ENCODE measurements at places on chromosomes 2 and 18. TPM values are rescaled to one million over a fixed set of nuclear protein-coding genes. Genes with fewer than 3 reads are reported as not detected.

FAM110C gene
- 2.8 TPM for total RNA-seq

CABLES1 gene
- total RNA-seq, result 4.7 TPM

HOXD11 gene
- not detected for total RNA-seq

CYP20A1 gene
- 22.5 TPM for total RNA-seq

LRRTM1 gene
- total RNA-seq, result 13.8 TPM

ATP5MC3 gene
- 42.9 TPM for total RNA-seq

TYMS gene
- total RNA-seq, result 7.5 TPM

CYB5A gene
- 14.4 TPM for total RNA-seq

PLB1 gene
- total RNA-seq, result 4.4 TPM

MOGAT1 gene
- total RNA-seq, result not detected

ST8SIA5 gene
- 31.9 TPM for total RNA-seq

PDE11A gene
- total RNA-seq, result 1.3 TPM

FAP gene
- 1.3 TPM for total RNA-seq

MRPL33 gene
- total RNA-seq, result 54.5 TPM

GAL3ST2 gene
- 1.3 TPM for total RNA-seq

NRP2 gene
- total RNA-seq, result 37.9 TPM

All from parietal lobe (tissue), 2 donors.